ENCODE measurements at places on chromosomes 2 and 18. TPM values are rescaled to one million over a fixed set of nuclear protein-coding genes. Genes with fewer than 3 reads are reported as not detected.

Gene CYP1B1
- total RNA-seq = 177 TPM

Gene PTRHD1
- total RNA-seq = 46.9 TPM

Gene ACMSD
- total RNA-seq = not detected

Gene TCF7L1
- 1.4 TPM for total RNA-seq

Gene CNTNAP5
- total RNA-seq = not detected

Gene DTNA
- 6.6 TPM for total RNA-seq

Gene BOLL
- 0.08 TPM for total RNA-seq

Gene GTF2A1L
- 0.13 TPM for total RNA-seq

Gene ATOH8
- total RNA-seq = 5.3 TPM

Gene AFF3
- total RNA-seq = 5.7 TPM

Gene MOCOS
- total RNA-seq = 1.4 TPM

Gene NR4A2
- total RNA-seq = 57.6 TPM

Gene SP5
- not detected for total RNA-seq

Gene SALL3
- not detected for total RNA-seq

Gene RAPH1
- 22.1 TPM for total RNA-seq

Gene IL1RL1
- 108 TPM for total RNA-seq

Gene HAUS1
- total RNA-seq = 72.9 TPM

Gene CRYGD
- total RNA-seq = not detected

Gene CRYBA2
- not detected for total RNA-seq

Gene TWIST2
- 63.5 TPM for total RNA-seq

Gene SPP2
- not detected for total RNA-seq

Gene SPR
- total RNA-seq = 12.8 TPM
